ENCODE measurements at places on chromosomes 3 and 15. TPM values are rescaled to one million over a fixed set of nuclear protein-coding genes. Genes with fewer than 3 reads are reported as not detected.

GRCh38 chr3:154842536-154842935 lies 237.6 kb upstream of the MME start:
- no peak for DNase-seq

Gene NLGN1
- 27.6 TPM for total RNA-seq

Gene ITIH4
- total RNA-seq, result 4.3 TPM

DNA sequence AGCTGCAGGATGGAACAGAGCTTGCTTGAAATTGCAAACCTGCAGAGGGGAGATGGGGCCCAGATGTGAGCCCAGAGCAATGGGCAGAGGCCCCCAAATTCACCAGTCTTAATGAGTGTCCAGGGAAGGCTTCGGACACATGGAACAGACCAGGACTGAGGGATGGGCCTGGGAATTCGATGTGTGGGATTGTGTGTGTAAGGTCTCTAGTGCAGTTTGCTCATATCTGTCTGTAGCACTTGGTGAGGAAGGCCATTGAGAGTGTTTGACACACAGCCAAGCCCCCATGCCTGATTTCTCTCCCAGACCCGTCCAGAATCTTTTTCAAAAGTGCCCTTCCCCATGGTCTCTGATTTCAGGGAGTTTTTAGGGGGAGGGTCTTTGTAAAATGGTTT lies 17.2 kb downstream of the TEX264 start:
- DNase-seq, result no peak

- no peak for DNase-seq
Measured at GRCh38 chr3:161035711-161036110, 69.4 kb downstream of the B3GALNT1 start.

GRCh38 chr15:83285979-83286553 lies 1.6 kb upstream of the BNC1 start:
- no peak for DNase-seq

GRCh38 chr15:75836959-75837334 lies 6.3 kb upstream of the UBE2Q2 start:
- peak; percentile 54 for DNase-seq

GRCh38 chr3:124303305-124303910 lies 311.5 kb upstream of the ROPN1 start:
- no peak for DNase-seq

DNA sequence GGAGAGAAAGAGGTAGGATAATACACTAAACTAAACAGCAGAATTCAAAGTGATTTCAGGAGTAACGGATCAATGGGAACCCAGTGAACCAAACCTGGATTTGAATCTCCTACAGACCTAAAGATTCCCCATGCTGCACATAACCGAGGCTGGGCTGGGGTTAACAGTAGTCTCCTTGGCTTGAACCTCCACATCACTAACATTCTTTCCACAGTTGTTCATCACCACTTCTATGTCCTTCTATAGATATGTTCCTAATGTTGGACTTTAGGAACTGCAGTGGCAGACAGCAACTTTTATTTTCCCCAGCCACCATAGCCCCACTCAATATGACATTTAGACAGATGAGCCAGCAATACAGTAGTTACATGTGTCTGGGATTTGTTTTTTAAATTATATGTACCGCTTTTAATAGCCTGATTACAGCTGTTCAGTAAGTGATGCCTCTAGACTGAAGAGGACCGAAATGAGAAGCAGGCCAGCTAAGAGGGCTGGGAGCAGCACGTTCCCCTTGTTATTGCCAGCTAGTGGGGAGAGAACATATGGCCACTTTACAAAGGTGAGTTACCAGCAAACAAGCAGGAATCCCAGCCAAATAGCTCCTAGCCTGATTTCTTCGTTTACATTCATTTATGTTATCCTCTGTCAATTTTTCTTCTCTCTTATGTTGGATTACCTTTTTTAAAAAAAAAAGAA lies 472.6 kb upstream of the CDIN1 start:
- DNase-seq, result peak; percentile 33

DNA sequence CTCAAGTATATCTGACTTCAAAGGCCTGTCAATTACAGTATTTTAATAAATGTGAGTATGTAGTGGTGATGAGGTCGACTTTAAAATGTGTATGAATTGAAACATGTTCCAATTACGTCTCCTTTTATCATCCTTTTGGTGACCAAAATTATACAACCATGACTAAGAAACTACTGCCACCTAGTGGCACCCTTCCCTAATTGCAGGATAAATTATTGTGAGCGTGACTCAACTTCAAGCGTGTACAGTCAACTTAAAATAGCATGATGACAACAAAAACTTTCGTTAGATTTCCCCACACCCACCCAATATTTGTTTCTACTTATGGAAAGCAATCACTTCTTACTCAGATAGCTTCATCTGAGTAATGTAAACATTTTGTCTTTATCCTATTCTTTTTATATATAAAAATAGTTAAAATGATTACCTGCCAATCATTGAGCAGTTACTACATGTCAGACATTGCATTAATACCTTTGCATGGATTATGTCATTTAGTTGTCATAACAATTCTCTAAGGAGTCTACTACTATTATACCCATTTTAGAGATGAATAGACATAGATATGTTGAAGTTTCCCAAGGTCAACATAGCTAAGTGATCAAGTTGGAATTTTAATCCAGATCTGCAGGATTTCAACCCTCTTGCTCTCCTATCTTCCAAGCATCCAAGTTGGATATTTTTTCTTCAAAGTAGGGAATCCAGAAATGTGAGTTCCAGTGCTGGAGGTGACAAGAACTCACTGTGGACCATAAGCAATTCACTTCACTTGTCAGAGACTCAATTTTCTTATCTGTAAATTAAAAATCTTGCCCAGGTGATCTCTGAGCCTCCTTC lies 106.0 kb downstream of the MEX3B start:
- no peak for DNase-seq

GRCh38 chr3:66393333-66394005 lies 107.4 kb downstream of the LRIG1 start:
- no peak for DNase-seq

DNA sequence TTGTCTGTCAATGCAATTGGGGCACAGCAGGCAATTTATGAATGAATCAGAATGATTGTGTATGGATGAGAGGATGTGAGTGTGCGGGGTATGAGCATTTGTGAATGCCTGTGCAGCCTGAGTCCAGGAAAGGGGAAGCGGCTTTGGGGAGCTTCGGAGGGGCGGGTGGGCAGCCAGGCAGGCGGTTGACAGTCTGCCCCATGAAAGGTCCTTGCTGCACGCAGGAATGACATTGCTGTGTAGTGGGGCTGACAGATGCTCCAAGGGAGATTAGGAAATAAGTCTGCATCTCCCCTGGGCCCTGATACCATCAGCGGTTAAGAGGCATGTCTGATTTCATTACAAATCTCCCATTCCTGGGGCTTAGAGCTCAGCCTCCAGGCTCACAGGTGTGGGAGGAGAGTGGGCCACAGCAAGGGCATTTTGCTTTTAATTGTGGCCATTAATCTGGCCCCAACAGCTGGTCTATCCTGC lies 26.4 kb upstream of the TSPAN3 start:
- no peak for DNase-seq

- no peak for DNase-seq
Measured at GRCh38 chr15:100307241-100308212, 34.2 kb downstream of the ADAMTS17 start.

Gene FMN1
- 10.6 TPM for total RNA-seq

Gene LYZL4
- total RNA-seq, result not detected

DNA sequence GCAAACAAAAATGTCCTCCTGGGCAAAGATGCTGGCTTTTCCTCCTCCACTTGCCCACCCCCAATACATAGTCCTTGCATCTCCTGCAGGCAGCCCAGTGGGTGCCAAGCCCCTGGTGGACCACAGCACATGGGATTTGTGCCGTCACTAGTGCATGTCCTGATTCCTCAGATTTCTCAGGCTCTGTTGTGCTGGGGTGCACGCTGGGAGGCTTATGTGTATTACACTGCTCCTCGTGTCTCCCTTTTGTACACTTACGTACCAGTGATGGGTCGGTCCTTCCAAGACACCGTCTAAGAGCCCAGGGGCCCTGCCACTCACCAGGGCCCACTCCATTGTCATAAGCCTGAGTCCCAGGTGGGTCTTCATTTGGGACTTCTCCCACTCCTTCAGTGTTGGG lies 70.1 kb downstream of the PLXNA1 start:
- DNase-seq, result no peak

Gene NOX5
- total RNA-seq, result 0.29 TPM

Measured in heart left ventricle (tissue), 16 donors.